Vagina (tissue), 2 donors: ENCODE measurements at places on chromosomes 5 and 9.

DNA sequence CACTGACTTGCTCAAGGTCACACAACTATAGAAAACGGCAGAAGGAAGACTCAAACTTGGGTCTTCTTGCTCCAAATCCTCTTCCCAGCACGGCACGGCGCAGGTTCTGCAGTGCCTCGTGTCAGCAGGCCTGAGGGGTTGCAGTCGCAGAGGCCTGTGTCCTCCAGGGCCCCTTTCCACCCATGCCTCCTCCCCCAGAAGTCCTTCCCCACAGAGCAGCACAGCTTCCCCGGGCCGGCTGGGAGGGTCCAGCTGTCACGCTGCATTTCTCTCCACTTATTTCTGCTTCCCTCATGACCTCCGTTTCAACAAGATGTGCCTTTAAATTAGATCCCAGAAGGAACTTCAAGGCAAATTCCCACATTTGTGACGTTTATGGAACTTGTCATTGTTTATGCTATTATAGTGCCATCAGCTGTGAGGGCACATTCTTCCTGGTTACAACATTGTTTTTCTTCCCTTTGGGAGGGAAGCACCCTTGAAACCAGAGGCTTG lies 148.4 kb downstream of the C5orf15 start:
- DNase-seq = no peak

DNA sequence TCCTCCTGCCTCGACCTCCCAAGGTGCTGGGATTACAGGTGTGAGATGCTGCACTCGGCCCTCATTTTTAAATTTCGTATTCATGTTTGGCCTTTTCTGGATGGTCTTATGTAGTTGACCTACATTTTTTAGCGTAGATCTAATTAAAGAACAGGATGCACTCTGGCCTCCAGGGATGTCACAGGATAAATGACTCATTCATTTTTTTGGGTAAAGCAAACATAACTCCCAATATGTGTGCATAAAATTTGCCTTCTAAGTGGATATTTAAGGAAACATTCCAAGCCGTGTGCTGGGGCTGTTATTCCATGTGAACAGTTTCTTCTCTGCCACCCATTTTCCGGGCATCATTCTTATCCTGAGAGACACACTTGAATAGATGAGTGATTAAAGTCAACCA lies 501.6 kb downstream of the IRX1 start:
- no peak for DNase-seq

GRCh38 chr5:145760660-145761059 lies 74.5 kb downstream of the PRELID2 start:
- no peak for DNase-seq

DNA sequence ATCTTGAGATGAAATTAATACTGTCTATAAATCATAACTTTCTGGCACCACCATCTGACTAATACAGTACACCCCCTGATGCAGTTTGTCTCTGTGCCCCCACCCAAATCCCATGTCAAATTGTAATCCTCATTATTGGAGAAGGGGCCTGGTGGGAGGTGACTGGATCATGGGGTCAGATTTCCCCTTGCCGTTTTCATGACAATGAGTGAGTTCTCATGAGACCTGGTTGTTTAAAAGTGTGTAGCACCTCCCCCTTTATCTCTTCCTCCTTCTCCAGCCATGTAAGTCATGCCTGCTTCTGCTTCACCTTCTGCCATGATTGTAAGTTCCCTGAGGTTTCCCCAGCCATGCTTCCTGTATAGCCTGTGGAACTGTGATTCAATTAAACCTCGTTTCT lies 78.7 kb upstream of the CDH6 start:
- DNase-seq = no peak

GRCh38 chr5:68047035-68047434 lies 168.5 kb upstream of the PIK3R1 start:
- no peak for DNase-seq

GRCh38 chr5:310941-311434 lies 10.5 kb upstream of the AHRR start:
- DNase-seq = no peak

DNA sequence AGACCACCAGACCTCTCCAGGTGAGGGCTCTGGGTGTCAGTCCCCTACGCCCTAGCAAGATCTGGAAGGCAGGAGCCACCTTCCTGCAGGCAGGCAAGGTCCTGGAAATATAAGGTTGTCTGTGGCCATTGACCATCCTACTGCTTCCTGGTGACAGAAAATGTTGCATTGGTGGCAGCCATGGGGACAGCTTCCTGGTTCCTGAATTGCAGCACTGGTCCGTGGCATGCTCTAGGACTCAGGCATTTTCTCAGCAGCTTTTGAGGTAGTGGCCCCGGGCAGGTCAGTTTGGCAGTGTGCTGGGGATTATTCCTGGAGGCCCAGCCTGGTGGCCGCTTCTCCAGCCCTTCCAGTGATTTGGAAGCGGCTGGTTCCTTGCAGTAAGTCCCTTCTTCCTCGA lies 36.6 kb upstream of the KCNMB1 start:
- no peak for DNase-seq

DNA sequence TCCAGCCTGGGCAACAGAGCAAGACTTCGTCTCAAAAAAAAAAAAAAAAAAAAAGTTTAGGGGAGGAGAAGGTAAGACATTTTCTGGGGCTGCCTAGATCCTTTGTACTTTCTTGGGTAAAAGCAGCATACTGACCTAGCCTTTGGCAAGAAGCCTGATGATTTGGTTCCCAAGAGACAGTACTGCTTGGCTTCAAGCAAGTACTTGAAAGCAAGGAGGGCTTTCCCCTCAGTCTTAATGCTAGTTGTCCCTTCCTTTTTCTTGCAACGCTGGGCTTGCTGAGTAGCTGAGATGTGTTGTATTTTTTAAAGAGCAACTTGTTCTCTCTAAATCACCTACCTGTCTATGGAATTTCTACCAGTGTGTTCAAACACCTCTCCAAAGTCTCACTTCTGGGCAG lies 76.2 kb downstream of the INSYN2B start:
- no peak for DNase-seq

GRCh38 chr5:93145767-93146166 lies 435.3 kb downstream of the NR2F1-AS1 start:
- no peak for DNase-seq

DNA sequence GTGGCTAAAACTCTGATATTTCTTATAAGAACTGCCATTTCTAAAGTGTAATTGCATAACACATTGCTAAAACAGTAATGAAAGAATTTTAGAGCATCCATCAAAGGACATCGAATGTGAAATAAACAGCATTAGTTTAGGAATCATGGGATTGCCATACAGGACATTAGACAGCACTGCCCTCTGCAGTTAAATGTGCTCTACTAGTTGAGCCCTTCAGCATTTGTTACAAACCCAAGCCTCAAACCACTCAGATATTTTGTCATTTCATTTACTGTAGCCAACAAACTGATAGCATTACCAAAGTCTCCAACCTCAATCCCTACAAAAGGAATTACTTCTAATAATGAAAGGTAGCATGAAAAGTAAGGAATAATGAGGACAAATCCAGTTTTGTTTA lies 116.8 kb upstream of the COX7C start:
- no peak for DNase-seq

GRCh38 chr5:141437221-141437620 lies 6.9 kb downstream of the PCDHGA12 start:
- no peak for DNase-seq

DNA sequence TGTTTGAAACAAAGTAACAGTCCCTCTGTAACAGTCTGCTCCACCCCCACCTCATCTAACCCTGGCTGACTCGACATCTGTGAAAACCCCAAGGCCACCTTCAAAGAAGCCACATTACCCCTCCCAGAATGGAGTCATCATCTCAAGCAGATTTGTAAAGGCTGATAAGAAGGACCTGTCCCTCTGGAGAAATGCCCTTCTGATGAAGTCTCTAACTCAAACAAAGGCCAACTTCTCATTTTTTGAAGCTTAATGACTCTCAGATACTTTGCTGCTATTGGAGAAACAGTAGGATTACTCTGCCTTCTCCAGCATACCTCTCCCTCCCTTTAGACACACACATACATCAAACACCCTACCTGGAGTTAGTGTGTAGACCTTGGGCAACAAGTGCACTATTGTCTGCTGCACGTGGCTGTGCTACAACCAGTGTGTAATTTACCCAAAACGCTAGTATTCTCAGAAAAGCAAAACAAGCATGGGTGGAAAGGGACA lies 5.3 kb upstream of the SUSD1 start:
- no peak for DNase-seq

DNA sequence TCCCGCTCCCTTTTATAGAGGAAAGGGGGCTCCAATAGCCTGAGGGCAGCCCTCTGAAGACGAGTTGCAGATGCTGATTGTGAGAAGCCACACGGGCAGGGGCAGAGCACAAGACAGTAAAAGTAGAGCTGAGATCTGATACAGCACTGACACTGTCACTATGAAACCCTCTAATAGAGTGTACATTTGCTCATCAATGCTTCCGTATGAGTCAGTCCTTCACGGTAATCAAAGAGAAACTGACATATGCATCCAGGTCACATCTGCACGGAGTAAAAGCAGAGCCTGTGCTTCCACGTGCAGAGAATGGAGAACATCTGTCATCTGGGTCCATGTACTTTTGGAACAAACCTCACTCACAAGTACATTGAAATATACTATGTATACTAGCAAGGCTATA lies 60.6 kb upstream of the TMEM215 start:
- no peak for DNase-seq

GRCh38 chr5:76690037-76690679 lies 25.8 kb upstream of the F2R start:
- no peak for DNase-seq

- no peak for DNase-seq
Measured at GRCh38 chr5:95817430-95817829, 5.1 kb downstream of the GLRX start.

DNA sequence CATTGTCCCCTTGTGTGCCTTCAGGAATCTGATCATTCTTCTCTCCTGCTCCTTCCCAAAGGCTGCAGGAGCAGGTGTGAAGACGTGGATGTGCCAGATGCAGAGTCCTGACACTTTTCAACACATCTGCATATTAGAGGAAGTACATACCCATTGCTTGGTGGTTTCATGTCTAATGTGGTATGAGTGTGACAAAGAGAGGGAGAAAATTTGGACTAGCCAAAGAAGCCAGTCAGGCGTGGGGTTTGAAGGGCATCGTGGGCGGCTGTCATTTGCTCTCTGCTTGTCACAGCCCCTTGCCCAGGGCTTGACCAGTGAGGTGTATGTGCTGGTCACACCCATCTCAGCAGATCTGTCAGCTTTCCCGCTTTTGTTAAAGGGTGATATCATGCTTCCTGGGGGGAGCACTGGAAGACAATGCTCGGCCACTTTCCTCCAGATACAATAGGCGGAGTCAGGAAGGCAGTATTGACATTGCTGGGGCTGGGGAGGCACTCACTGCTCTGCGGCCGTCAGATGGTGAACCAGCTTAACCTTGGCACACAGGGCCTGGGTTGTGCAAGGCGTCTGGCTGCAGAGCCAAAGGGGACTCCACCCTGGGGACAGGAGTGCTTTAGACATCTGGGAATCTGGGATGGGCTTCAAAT lies 8.6 kb downstream of the TEK start:
- DNase-seq = no peak

- no peak for DNase-seq
Measured at GRCh38 chr9:6054280-6055099, 39.1 kb upstream of the RANBP6 start.

- no peak for DNase-seq
Measured at GRCh38 chr9:123772967-123773366, 157.0 kb downstream of the DENND1A start.

DNA sequence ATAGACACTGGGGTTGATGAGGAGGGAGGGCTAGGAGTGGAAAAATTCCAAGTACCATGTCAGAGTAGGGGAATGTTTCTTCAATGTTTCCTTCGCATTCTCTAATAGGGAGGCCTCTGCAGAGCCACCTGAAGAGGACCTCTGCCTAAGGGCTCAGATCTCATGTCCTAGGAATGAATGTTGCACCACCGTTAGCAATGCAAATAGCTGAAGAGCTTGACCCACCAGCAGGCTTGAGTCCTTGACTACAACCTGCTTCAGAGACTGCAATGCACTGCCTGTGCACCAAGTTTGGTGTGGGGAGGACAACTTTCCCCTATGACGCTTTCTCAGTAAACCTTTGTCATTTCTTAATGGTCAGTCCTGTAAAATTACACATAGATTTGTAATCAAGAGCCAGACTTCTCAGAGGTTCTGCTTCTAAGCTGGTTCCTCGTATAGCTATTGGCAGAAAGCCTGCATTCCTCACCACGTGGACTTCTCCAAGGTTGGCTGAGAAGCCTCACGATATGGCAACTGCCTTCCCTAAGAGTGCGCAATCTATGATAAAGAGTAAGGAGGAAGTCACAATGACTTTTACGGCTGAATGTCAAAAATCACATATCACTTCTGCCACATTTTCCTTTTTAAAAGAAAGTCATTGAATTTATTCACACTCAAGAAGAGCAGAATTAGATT lies 600.7 kb upstream of the PTGER4 start:
- DNase-seq = no peak

DNA sequence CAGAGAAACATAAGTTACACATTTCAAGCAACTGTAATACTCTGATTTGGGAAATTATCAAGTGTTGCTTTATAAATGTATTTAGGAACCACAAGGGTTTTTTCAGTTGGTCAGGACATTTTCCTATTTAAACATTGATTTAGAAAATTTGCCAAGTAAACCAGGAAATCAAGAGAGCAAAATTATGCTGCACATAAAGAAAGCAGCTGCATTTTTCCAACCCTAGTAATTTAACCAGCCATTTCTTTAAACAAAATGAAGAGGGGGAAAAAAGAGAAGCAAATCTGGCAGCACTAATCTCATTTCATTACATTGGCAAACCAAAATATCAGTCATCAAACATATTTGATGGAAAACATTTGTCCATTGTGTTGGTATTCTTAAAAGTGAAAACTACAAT lies 271.4 kb downstream of the TLE1 start:
- DNase-seq = no peak

DNA sequence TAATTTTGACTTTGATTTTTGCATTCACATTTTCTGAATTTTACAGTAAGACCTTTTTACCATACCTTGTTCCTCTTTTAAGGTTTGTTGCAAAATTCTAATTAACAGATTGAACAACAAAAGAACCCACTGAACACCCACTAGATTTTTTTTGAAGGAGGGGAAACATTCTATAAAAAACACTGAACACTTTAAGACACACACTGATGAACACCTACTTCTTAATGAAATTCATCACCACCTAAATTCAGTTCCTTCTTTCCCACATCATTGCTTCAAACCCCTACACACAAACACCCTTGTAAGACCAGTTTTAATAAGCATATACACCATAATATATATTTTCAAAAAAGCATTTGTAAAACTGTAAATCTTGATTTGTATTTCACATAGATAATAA lies 559.0 kb upstream of the MEF2C start:
- no peak for DNase-seq

- no peak for DNase-seq
Measured at GRCh38 chr9:19231126-19231903, 822 bp downstream of the DENND4C start.

GRCh38 chr9:123725389-123725788 lies 204.5 kb downstream of the DENND1A start:
- DNase-seq = no peak
